ENCODE measurements at places on chromosomes 5 and 9. TPM values are rescaled to one million over a fixed set of nuclear protein-coding genes. Genes with fewer than 3 reads are reported as not detected.
A peak's percentile ranks its signal among the peaks of the same experiment; 100 is the strongest.

The NOXA1 gene
- total RNA-seq: 0.36 TPM

The GRXCR2 gene
- total RNA-seq: not detected

The ROR2 gene
- total RNA-seq: 3.5 TPM

DNA sequence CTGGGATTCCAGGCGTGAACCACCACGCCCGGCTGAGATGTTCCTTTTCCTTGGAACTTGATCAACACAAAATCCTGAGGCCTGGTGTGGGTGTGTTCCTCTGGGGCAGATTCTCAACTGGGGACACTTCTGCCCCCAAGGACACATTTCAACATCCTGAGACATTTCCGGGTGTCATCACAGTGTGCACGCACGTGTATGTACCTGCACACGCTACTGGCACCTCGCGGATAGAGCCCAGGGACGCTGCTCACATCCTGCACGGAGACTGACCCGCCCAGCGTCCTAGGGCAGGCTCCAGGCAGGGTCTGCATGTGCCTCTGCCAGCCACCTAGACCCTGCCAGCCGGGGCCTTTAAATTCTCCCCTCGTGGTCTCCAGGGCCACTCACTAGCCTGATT lies 8.0 kb downstream of the SAPCD2 start:
- H3K27ac ChIP-seq: no peak overlapping the region
- H3K36me3 ChIP-seq: no peaks in the 10 kb centered on the region
- peaks cover 6% of the 10 kb centered on the region for H3K4me1 ChIP-seq
- DNase-seq: no peak
- H3K4me3 ChIP-seq: no peak overlapping the region

GRCh38 chr5:118468085-118468484 lies 520.3 kb downstream of the DTWD2 start:
- DNase-seq: no peak
- no peak overlapping the region for H3K27ac ChIP-seq
- no peaks in the 10 kb centered on the region for H3K27me3 ChIP-seq

DNA sequence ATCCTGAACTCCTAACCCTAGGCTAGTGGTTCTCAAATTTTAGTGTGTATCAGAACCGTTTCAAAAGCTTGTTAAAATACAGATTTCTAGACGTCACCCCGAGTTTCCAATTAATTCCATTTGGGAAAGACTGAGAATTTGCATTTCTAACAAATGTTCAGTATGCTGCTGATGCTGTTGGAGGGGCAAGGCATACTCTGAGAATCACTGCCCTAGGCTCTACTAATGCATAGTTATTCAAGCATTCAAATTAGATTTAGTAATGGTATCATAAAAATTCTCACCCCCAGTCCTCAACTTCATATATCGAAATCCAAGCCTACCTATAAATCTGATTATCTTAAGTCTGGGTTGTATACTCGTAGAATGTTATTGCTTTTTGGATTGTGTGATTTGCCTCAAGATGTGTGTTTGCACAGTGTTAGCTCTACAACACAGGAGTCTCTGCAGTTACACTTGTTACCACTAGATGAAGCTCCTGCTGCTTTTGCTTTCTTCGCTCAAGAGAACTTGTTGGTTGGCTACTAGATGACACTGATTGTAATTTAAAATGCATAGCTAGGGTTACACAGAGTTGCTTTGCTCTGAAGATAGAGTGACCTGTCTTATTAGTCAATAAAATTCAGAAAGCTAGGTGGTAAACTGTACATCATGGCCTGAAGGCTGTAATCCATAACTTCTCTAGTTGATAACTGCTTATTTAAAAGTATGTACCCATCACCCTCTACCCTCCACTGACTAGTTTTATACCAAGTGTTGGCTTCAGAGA lies 7.5 kb upstream of the ERAP2 start:
- H3K36me3 ChIP-seq: no peaks in the 10 kb centered on the region
- peak; percentile 15 for DNase-seq
- no peak overlapping the region for H3K4me3 ChIP-seq
- no peak overlapping the region for H3K27ac ChIP-seq
- peaks cover 1% of the 10 kb centered on the region for H3K27me3 ChIP-seq

GRCh38 chr5:179405426-179406030 lies 60.3 kb upstream of the ADAMTS2 start:
- DNase-seq: no peak
- H3K4me1 ChIP-seq: no peaks in the 10 kb centered on the region
- H3K4me3 ChIP-seq: no peak overlapping the region
- no peak overlapping the region for H3K27ac ChIP-seq

DNA sequence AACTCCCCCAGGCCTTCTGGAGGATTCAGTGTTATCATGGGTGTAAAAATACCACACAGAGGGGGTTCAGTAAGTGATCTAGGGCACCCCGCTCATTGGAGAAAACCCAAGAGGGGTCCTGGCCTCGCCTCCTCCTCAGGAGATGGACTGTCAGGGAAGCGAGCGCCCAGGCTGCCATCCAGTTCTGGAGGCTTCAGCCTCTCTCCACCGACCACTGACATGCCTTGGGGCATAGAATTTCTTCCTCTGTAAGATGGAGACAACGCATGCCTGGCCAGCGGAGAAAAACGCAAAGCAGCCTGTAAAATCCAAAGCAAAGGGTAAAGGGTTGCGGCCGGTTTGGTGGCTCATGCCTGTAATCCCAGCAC lies 165.4 kb downstream of the COL23A1 start:
- peaks cover 37% of the 10 kb centered on the region for H3K4me1 ChIP-seq
- H3K36me3 ChIP-seq: no peaks in the 10 kb centered on the region
- H3K27me3 ChIP-seq: peaks cover 9% of the 10 kb centered on the region
- H3K27ac ChIP-seq: no peak overlapping the region
- no peak for DNase-seq

GRCh38 chr5:97452646-97453045 lies 269.6 kb upstream of the RIOK2 start:
- H3K36me3 ChIP-seq: no peaks in the 10 kb centered on the region
- no peak overlapping the region for H3K27ac ChIP-seq
- no peaks in the 10 kb centered on the region for H3K4me1 ChIP-seq
- no peaks in the 10 kb centered on the region for H3K27me3 ChIP-seq

Measured in endothelial cell (in vitro differentiated cells).